ENCODE measurements at places on chromosomes 1 and 21. TPM values are rescaled to one million over a fixed set of nuclear protein-coding genes. Genes with fewer than 3 reads are reported as not detected.

- H3K4me1 ChIP-seq, result no peaks in the 10 kb centered on the region
- no peak overlapping the region for H3K4me3 ChIP-seq
- DNase-seq, result no peak
- no peak overlapping the region for H3K27ac ChIP-seq
- H3K27me3 ChIP-seq, result no peaks in the 10 kb centered on the region
- H3K36me3 ChIP-seq, result no peaks in the 10 kb centered on the region
Observed at GRCh38 chr1:238777551-238777950, 608.8 kb upstream of the CHRM3 start.

DNA sequence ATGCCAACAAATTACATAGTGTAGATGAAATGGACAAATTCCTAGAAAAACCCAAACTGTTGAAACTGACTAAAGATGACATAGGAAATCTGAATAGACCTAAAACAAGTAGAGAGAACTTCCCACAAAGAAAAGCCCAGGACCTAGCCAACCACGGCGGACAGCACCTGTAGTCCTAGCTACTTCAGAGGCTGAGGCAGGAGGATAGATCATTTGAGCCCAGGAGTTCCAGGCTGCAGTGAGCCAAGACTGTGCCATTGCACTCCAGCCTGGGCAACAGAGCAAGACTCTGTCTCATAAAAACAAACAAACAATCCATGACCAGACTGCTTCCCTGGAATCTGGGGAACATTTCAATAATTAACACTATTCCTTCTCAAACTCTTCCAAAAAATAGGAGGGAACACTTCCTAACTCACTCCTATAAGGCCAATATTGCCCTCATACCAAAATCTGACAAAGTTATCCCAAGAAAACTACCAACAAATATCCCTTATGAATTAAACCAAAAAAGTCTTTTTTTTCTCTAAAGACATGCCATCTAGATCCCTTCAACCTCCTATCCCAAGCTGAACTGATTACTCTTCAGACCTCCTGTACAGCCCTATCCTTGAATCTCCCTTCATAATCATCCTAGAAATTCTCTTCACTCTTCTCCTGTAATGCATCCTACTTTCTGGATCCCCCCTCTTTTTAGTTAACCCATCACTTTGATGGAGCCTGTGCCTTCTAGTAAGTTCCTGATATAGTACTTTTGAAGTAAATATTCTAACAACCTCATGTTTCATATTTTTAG is 15.5 kb downstream of the ZNF644 start:
- peaks cover 42% of the 10 kb centered on the region for H3K4me1 ChIP-seq
- H3K4me3 ChIP-seq, result no peak overlapping the region
- peaks cover 63% of the 10 kb centered on the region for H3K36me3 ChIP-seq
- H3K27me3 ChIP-seq, result no peaks in the 10 kb centered on the region
- H3K27ac ChIP-seq, result no peak overlapping the region

DNA sequence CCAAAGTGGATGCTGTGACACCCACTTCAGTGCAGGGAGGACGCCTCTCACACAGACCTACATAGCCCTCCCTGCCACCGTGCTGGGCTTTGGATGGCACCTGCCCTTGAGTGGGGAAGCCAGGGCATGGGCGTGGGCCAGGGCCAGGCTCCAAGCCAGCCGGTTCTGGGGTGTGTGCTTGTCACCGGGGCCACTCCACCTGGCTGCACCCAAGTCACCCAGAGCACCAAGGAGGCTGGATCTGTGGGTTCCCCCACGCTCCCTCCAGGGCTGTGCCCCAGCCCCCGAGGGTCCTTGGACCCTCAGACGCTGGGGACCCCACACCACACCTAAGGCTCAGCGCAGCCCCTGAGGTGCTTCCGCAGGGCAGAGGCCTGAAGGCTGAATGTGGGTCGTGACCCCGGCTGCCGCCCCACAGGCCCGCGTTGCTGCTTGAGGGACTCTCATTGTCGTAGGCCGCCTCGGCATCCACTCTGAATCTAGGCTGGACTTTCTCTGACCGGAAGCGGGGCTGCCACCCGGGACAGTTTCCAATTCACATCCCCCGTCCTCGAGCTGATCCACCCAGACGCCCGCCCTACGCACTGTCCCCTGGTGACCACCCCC is 1.5 kb downstream of the MXRA8 start:
- no peaks in the 10 kb centered on the region for H3K36me3 ChIP-seq
- H3K27ac ChIP-seq, result no peak overlapping the region
- DNase-seq, result no peak
- peaks cover 27% of the 10 kb centered on the region for H3K27me3 ChIP-seq
- no peak overlapping the region for H3K4me3 ChIP-seq

The LRRN2 gene
- total RNA-seq, result not detected

All from activated CD4-positive, alpha-beta T cell treated with anti-CD3 and anti-CD28 coated beads, Interleukin-2, amount 10 ng/mL, durations not matched to agents 7 days and 5 days (primary cell).